ENCODE measurements at places on chromosomes 7 and 10.

DNA sequence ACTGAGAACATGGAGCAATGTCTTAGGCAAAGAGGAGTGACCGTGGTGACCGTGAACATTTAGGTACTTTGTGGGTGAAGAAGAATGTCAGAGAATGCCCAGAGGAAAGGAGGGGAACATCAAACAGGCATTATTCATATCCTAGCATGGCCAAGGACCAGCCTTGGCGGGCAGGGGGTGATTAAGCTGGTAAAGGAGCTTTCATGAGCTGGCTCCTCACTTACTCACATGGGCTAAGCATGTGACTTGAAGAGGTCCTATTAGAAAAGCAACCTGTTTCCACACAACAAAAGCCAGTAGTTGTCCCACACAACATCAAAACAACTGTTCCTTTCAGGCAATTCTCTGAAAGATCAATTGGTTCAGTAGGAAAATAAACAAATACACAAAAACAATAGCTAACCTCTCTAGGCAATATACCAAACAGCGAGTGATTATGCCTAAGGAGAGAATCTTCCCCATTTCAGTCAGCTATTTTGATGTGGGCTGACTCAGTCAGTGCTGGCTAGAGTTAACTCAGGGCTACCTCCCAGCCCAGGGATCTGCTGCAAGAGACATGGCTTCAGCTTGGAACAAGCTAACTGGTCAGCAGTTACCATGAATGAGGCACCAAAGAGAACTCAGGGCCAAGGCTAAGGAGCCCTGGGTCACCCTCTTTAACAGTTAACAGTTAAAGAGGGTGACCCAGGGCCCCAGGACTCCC, 283.5 kb downstream of the ARHGAP12 start:
- no peak for DNase-seq

DNA sequence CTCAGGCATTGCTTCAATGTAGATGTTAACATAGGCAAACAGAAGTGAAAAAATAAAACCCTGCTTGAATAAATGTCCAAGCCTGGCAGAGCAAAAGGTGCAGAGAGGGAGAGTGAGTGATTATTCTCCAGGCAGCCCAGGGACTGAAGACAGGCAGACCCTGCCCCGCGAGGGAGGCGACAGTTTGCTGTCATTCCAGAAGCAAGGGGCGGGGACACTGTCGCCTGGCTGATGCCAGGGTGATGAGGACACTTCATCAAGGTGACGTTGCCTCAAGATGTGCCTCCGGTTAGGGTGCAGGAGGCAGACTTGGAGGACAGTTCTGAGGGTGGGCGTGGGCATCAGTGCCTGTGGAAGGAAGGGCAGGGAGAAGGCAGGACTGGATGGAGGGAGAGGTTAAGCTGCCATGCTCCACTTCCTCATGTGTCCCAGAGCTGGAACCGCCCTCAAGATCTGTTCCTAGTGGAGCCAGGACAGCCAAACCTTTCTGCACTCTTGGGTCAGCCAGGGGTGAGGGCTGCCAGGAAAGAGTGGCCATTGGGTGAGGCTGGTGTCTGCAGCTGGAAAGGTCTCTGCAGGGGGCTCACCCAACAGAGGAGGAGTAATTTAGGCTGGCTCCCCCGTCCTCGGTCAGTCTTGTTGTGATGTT, 560.5 kb upstream of the MKI67 start:
- DNase-seq: no peak

DNA sequence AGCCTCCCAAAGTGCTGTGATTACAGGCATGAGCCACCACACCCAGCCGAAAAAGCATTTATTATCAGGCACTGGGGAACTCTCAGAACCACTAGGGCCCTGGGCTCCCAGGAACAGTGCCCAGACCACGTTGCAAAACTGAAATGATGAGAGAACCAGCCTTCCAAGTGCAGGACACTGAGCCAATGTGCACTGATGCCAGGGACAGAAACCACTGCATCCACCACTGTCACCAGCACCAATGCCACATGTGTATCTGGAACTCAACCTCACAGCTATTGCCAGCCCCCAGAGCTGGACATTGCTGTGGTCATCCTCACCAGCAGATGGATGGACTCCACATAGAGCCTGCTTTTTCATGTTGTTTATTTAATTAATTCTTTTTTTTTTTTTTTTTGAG, 28.2 kb upstream of the TPST1 start:
- no peak for DNase-seq

- no peak for DNase-seq
Measured at GRCh38 chr7:92639966-92640365, 49.8 kb upstream of the FAM133B start.

DNA sequence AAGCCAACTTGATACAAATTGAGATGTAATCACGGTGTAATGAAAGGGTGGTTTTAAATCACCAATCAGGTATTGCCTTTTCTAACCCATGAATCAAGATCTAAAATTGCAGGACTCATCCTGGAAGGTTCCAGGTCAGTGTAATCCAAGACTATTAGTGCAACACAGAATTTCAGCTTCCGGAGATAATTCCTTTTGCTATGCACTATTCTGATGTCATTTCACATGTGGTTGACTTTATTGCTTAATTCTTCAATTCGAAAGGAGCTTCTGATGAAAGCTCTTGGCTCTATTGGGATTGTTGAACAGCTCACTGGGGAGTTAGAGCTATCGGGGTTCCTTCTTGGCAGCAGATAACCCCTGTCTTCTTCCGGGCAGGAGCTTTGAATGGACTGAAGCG, 147.4 kb upstream of the INSYN2A start:
- DNase-seq: no peak

- no peak for DNase-seq
Measured at GRCh38 chr7:24812305-24812945, 55.2 kb upstream of the GSDME start.

DNA sequence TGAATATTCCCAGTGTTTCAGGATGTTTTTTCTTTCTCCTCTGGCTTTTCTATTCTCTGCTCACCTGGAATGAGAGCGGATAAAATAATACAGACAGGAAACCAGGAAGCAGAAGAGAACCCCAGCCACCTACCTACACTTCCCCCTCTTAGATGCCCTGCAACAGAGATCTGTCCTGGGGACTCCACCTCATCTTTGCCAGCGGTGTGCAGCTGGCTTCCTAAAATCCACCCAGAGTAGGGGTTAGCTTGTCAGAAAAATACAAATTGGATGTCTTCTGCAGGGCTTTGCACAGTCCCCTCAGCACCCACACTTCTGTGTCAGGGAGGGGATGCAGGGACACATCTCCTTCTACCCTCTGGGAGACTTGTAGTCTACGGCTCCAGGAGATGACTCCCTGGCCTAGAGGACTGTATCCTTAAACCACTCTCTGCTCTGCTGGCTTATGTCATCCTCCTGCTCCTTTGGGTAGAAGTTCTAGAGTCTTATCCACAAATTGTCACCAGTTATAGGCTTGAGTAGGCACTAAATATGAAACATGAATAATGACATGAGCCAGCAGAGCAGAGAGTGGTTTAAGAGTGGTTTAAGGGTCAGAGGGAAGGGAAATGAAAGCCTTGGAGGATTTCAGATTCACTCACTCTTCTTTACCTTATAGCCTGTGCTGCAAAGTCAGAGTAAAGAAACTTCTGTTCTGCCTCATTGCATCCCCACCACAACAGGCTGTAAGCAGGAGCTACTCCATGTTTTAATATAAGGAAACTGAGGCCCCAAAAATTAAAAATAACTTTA, 749.4 kb downstream of the AUTS2 start:
- no peak for DNase-seq

Measured in DMS 273 treated with DMSO at 0.1 percent for 48 hours (cell line).